ENCODE measurements at places on chromosomes 7 and 10.

- no peak for DNase-seq
Measured at GRCh38 chr7:34401776-34402175, 256.2 kb upstream of the NPSR1 start.

DNA sequence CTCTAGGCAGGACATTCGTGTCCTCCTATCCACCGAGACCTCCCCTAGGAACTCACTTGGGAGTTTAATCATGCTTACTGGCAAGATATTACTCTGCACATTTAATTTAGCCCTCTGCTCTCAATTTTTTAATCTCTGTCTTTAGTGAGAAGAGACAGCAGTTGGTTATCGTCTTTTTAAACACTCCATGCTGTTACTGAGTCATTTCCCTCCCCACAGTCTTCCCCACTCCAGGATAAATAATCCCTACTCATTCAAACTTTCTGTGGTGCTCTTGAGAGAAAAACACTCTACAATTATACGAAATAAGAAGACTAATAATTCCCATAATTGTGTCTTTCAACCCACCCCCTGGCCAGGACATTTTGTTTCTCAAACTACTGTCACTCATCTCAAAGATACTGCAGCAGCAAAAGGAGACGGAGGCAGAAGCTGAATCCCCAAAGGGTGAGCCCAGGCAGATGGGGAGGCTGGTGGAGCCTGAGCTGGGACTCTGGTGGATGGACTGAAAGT is 84.2 kb downstream of the ANK3 start:
- DNase-seq: peak; percentile 38

DNA sequence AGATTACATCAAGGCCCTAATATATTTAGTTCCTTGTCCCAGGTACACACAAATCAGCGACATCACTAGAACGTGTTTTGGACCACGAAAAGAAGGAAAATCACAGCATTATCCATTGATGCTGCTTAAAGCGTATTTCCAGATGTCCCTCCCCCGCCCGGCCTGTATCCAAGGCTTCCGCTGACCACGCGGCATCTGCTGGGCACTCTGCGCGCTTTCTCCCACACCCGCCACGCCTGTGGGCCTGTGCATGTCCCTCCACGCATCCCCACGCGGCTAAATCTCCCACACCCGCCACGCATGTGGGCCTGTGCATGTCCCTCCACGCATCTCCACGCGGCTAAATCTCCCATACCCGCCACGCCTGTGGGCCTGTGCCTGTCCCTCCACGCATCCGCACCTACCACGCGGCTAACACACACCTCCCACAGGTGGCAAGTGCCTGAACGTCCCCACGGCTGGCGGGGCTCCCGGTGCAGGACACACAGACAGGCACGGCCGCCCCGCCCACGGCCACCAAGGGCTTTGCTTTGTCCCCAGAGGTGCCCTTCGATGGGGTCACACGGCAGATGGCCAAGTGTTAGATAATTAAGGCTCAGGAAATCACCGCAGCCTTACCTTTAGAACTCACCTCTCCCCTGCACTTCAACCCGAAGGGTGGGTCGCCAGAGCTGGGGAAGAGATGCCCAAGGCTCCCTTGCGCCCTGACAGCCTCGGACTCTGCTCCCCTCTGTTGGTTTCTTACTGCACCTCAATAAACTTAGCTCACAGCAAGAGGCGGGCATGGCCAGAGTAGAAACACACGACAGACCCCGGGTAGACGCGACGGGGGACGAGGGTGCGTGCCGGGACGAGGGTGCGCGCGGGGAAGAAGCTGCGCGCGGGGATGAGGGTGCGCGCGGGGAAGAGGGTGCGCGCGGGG is 49.5 kb downstream of the DIP2C start:
- no peak for DNase-seq

- no peak for DNase-seq
Measured at GRCh38 chr7:55521512-55521911, 50.8 kb downstream of the VOPP1 start.

DNA sequence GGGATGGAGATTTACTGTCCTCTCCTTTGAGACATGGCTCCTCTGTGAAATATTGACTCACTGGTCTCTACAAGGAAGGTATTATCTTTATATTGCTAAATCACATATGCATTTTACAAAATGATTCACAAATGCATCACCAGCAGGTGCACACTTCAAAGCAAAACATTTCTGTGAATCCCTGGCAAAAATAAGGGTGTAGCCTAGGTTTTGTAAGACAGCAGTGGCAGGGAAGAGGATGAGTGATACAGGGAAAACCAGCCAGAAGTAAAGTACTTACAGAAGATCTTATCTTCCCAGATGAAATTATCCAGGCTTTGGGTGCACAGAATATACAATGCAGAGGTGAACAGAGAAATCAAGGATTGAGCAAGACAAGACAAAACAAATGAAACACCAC is 1094.6 kb downstream of the GATA3 start:
- DNase-seq: no peak

- no peak for DNase-seq
Measured at GRCh38 chr7:16004702-16005101, 318.2 kb upstream of the MEOX2 start.

DNA sequence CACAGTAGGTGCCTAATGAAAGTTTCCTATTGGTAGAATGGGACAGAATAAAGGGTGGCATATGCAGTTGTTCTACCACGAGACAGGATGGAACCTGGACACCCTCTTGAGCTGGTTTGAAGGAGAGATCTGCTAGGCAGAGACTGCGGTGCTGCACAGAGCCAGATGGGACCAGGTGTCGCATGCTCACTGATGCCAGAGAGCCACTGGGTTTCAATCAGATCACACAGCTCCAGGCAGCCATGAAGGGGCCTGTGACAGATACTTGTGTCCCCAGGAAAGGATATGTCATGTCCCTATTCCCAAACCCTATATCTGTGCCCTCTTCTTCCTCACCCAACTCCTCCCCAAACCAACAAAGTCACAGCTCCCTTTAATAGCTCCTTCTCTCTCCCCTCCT is 235.7 kb downstream of the PRPF18 start:
- DNase-seq: no peak

DNA sequence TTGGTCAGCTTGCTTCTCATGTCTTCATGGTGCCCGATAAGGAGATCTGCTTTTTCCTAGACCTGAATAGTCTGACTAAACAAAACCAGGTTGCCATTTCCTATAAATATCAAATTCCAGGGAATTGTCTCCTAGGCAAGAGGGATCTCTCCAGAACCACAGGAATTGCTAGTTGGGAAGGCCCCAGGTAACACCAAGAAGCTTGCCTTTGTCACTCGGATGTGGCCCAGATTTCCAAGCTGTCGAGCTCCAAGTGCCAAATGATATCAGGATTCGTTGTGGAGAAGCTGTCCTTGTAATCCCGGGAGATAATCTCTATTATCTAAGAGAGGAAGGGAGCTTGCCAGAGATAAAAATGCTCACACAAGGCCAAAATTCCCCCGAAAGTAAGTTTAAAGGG is 1288.5 kb upstream of the AUTS2 start:
- DNase-seq: peak; percentile 7

DNA sequence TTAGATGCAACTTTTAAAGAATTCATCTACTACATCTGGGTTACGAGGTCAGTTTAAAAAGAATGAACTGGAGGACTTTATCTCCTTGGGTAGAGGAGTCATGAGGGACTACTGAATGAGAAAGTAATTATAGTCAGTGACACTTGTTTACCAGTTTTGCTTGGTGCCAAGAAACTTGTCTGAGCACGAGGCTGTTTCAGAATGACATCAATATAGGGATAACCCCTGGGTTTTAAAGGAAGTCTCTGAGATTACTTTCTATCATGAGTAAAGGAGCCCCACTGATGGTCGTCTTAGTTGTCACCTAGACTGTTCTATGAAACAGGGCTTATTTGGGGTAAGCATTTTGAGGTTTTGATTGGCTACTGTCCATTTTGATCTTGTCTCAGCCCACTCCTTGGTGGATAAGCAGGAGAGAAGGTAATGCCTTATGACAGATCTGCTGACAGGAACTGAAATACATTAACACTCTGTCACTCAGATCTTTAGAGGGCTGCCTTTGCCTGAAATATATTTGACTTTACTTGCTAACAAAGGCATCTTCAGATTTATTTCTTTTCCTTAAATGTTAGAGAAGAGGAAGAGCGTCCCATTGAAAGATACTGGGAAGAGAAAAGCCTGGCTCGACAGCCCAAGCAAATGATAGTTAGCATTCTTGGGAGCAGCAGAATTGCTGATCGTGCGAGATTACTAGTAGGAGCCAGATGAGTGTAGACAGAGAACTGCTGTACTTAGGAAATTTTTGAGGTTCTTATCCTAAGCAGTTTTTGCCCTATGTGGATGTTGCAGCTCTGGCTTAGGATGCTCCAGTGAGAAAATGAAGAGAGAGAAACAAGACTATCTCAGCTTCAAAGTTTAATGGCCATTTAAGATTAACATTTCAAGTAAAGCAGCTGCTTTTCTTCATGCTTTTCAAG is 299.2 kb upstream of the LRGUK start:
- no peak for DNase-seq

DNA sequence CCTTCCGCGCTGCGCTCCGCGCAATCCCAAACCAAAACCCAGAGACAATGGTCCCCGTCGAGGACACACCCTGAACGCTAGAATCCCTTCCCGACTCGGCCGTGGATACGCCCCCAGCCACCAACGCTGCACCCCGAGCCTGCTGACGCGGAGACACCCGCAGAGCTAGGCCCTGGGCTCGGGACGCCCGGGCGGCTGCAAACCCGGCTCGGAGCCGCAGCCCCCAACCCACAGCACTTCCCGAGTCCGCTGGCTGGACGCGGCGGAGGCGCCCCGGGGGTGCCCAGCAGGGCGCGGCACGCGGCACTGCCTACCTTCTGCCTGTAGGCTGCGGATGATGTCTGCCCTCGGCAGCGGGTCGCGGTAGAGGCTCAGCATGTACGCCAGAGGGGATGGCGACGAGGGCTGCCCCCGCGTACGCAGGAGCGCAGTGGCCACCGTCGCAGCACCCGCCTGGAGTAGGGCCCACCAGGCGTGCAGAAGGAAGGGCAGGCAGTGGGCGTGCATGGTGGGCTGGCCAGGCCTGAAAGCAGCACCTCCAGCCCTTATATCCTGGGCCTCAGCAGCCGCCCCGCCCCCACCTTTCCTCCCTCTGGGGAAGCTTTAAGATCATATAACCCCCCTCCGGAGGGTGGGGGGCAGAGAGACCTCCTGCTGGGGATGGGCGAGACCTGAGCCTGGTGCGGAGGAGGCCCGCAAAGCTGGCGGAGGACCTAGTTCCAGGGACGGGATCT is at the start of gene NODAL:
TSS of gene NODAL (minus strand) at position 521 of the 734 bp plus-strand sequence. CDS start at position 507, 14 bp downstream.
- DNase-seq: no peak

DNA sequence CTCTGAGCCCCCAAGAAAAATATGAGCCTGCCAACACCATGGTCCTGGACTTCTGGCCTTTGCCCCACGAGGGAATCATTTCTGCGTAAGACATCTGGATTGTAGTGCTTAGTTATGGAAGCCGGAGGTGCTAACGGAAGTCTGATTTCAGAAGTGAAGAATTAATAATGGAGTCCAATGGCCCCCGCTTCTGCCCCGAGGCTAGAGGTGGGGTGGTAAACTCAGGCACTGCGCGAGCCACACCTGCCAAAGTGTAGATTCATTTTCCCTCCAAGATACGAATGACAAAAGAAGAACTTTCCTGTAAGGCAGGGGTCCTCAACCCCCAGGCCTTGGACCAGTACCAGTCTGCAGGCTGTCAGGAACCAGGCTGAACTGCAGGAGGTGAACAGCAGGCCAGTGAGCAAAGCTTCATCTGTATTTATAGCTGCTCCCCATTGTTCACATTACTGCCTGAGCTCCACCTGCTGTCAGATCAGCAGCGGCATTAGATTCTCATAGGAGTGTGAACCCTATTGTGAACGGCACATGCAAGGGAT is 22.3 kb downstream of the CNPY1 start:
- DNase-seq: no peak

DNA sequence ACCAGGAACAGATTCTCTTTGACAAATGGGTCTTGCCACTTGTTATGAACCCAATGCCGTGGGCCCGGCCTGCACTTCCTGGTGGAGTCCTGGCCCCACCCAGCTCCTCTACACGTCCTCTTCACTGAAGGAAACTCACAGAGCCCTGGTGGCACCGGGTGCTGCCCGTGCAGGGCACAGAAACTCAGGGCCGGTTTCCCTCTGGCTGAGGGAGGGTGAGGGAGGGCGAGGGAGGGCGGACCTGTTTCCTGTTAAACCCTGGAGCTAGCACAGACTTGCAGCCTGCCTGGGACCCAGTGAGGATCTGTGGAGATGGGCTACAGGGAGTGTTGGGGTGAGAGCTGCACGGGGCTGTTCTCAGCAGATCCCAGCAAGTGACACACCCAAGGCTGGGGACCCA is 596.3 kb downstream of the PTPRN2 start:
- no peak for DNase-seq

DNA sequence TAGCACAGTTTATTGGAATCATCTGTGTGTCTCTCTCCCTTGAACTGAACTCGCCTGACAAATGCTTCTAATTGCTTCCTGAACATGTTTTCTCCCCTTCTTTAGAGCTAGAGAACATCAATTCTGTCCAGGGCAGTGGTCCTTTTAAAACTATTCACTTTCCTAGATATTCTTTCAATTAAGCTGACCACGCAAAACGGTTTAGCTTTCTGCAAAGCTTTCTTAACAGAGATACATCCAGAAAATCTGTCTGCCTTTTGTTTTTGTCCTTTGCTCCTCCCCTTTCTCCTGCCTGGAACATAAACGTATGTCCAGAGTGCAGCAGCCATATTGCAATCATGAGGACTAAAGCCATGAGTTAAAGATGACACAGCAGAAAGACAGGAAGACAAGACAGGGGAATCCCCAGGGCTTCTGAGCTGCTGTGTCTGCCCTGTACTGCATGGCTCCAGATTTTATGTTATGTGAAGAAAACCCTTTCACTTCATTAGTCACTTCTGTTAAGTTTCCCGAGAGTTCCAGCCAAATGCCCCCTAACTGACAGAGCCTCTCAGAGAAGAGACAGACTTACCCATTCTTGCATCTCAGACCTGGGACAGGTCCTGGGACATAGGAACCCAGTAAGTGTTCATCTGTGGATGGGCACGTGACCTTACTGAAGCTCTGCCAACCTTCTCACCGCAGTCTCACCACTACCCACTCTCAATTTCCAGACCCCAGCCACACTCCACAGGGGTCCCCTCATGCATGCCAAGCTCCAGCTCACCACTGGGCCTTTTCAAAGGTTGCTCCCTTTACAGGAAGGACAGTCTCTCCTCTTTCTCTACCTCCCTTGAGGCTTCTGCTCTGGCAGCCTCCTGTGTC is 35.0 kb upstream of the CPXM2 start:
- DNase-seq: peak; percentile 72

- no peak for DNase-seq
Measured at GRCh38 chr7:25738528-25738927, 413.5 kb upstream of the NFE2L3 start.

DNA sequence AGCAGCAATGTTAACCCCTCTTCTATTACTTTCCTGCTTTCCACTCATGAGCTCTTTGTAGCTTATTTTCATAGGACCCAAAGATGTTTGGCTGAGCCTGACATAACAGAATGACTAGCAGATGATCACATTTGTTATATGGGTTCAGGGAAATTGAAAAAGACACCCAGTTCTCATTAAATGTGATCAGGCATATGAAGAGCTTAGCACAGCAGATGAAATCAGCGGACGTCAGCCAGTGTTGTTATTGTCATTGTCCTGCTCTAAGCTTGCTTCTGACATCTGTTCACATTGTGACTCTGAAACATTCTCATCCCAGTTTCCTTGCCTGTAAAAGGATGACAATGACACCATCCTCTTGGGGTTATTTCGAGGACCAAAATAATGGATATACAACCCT is 43.5 kb downstream of the FAM241B start:
- no peak for DNase-seq

Measured in GM03348 (cell line).